ENCODE measurements at places on chromosomes 11 and 22. TPM values are rescaled to one million over a fixed set of nuclear protein-coding genes. Genes with fewer than 3 reads are reported as not detected.

DNA sequence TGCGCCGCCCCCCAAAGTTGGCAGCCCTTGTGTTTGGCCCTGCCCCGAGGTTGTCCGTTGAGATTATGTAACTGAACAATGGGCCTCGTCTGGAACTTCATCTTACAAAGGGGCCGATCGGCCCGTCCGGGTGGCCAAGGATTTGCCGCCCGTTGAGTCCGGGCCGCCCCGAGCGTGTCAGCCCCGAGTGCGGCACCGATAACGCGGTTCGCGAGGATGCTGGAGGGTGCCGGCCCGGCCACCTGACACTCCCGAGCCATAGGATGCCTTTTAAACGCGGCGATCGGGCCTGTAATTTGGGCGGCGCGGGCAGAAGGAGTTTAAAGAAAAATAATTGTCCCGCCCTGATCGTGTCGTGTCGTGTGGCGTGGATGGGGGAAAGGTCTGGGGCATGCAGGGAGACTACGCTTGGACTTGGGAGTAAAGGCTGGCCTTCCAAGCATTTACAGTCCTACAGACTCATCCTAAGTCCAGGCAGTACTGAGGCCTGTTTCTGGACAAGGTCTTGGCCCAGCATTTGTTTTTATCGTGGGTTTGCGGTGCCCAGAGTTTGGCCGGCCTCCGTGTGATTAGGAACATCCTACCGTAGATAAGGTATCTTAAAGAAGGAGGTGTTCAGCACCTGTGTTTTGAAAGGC is 1.3 kb downstream of the WEE1 start:
- peak; percentile 52 for DNase-seq

DNA sequence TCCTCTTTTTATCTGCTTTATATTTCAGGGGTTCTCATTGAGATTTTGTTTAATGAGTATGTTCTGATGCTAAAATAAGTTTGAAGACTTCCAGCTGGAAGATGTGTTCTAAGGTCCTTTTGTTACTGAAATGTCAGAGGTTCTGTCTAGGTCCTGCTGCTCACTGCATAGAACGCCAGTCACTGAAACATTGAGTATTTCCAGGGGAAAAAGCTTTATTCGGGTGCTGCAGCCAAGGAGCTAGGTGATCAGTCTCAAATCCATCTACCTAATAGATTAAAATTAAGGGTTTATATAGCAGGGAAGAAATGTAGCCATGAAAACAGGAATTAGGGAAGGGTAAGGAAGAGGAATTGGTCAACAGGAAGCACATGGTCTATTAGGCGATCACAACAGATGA is 19.7 kb downstream of the SVIP start:
- DNase-seq = no peak

DNA sequence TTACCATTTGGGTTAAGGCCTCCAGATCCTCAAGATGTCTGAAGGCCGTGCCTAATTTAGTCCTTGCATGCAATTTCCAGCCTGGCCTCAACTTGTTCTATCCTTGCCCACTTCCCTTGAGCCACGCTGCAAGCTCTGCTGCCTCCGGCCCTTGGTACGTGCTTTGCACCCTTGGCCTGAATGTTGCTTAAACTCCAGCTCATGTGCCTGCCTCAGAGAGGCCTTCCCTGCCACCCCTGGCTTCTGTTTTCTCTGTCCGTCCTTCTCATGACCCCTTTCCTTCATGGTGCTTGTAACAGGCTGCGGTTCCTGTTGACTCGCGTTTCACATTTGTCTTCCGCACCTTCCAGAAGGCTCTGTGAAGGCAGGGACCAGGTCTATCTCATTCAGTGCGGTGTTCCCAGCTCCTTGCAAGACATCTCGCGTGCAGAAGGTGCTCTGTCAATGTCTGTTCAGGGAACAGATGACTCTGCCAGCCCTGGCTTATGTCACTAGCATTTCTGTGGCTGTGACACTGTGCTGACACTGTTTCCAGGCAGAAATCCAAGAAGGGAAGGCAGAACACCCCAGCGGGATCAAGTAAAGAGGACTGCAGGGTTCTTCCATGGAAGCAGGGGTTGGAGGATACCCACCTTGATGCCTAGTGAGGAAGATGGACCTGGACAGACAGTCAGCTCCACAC is 61.8 kb downstream of the FBLN1 start:
- no peak for DNase-seq

DNA sequence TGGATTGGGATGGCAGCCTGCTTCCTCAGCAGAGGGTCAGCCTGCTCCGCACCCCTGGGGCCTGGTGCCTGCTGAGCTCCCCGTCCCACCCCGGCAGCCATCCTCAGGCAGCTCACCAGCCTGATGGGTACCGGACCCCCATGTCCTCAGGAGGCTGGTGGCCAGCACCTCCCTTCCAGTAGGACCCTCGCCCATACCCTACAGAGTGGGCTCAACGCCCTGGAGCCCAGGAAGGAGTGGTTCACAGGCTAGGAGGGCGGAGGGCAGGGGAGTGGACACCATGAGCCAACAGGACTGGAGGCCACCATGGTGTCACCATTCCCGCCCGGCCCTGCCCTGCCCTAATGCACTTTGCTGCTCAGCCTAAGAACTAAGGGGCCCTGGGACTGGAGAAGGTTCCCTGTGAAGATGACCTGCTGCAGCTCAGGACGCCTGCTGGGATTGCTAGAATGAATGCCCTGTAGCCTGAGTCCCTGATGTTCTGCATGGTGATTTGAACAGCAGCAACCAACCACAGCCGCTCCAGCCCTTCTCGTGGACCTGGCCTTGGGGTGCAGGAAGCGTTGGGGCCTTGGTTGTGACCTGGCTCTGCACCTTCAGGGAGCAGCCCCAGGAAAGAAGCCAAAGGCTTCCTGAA is 1080.8 kb downstream of the BRD1 start:
- no peak for DNase-seq

- no peak for DNase-seq
Measured at GRCh38 chr11:134589129-134589528, 177.1 kb upstream of the B3GAT1 start.

- no peak for DNase-seq
Measured at GRCh38 chr22:18075101-18075719, 2.6 kb upstream of the PEX26 start.

GRCh38 chr11:64599698-64600211 is 8.7 kb downstream of the SLC22A12 start:
- no peak for DNase-seq

DNA sequence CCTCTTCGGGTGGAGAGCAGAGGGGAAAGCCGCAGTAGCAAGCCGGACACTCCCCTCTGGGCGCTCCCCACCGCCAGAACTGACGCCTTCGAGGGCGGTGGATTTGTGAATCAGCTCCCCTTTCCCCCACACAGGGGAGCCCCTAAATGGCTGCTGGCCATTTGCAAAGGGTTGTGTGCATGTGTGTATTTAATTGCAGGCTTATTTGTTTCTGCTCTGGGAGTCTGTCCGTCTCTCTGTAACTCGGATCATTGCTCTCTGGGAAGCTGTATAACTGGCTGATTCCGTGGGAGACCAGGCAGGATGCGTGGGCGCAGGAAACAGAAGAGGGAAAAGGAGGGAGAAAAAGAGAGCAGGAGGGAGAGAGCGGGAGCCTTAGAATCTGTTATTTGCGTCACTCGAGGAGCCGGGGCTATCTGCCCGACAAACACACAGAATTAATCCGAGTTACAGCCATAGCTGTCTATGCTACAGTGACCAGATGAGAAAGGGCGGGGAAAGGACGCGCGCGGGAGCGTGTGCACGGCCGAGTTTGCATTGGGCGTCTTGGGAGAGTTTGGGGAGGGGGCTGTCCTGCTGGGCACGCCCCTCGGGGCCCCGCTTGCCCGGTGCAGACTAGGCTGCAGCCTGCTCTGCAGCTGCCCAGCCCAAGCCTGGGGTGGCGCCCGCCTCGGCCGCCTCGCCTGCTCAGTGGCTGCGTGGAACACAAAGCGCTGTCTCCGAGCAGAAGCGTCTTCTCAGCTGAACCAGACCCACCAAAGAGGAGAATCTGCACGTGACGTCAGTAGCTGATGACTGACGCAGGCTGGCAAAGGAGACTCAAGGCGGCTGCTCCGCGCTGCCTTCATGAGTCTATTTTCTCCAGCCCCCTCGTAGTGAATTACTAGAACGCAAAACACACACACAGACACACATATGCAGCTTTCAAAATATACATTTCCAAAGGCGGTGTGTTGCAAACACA is 105.3 kb upstream of the HSD17B12 start:
- DNase-seq = no peak

GRCh38 chr11:109586789-109587188 is 164.8 kb downstream of the C11orf87 start:
- DNase-seq = no peak

- no peak for DNase-seq
Measured at GRCh38 chr22:36753120-36753802, 22.7 kb downstream of the IFT27 start.

GRCh38 chr11:16843294-16843693 is 104.8 kb downstream of the C11orf58 start:
- peak; percentile 53 for DNase-seq

DNA sequence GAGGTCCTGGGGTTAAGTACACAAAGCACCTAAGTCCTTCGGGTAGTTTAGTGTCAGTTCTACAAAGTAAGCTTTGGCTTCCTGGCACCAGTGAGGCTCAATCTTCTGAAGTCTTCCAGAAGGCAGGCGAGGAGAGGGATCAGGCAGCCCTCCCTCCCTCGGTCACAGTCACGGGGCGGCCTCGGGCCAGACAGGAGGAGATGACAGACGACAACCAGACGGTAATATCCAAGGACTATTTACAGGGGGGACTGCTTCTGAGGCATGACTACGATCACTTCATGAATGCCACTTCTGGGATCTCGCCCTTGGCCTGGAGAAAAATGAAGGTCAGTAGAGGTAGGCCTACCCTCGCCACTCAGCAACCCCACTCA is 383 bp upstream of the TMEM223 start:
- no peak for DNase-seq

DNA sequence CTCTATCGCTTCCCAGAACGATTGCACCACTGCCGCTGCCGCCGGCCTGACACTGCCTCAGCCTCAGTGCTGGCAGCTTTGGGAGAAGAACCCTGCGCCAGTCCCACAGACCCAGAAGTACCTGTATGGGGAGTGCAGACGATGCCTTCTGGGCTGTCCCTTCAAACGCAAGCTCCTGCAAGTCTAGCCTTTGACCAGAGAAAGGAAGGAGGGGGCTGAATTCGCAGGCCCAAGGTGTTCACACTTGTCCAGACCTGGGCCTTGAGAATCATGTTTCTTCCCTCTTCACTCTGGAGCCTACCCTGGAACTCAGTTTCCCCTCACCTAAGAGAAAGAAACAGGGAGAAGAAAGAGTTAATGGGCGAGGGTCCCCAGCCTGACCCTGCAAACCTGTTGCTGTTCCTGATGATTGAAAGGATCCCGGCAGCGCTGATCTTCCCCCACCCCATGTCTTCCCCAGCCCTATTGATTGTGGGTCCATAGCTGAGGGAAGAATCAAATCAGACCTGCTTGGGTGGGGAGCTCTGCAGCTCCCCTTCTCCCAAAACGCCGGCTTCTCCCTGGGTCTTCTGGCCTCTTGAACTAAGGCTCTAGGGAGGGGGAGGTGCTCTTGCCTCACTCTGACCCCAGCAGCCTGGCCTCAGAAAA is 786 bp upstream of the MCAM start:
- DNase-seq = no peak

- no peak for DNase-seq
Measured at GRCh38 chr22:42655693-42656092, 6.5 kb upstream of the CYB5R3 start.

DNA sequence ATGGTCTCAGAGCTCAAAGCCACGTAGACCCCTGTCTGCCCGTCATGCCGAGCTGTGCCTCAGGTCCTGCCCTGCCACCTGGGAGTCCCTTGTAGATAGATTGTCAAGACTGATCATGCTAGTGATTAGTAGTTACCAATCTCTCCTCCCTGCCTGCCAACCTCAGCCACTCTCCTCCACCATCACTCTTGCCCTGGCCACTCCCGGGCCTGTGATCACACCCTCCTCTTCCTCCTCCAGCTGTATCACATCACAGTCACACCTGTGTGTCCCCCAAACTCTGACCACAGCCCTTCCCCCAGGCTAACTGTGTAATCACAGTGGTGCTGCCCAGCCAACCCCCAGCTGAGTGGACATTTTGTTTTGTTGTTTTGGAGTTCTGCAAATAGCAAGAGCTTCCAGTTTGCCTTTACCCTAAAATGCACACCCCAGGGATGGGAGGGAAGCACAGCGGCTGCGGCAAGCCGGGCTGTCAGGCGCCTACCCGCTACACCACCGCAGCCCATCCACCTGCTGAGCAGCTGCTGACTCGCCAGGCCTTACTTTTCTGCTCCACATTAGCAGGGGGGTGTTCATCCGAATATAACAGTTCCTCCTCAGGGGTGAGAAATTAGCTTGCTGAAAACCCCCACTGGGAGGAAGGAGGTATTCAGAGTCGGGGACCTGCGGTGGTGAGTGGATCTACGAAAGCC is 45.8 kb downstream of the LRFN4 start:
- DNase-seq = no peak

- no peak for DNase-seq
Measured at GRCh38 chr11:92251980-92252379, 27.4 kb downstream of the FAT3 start.

DNA sequence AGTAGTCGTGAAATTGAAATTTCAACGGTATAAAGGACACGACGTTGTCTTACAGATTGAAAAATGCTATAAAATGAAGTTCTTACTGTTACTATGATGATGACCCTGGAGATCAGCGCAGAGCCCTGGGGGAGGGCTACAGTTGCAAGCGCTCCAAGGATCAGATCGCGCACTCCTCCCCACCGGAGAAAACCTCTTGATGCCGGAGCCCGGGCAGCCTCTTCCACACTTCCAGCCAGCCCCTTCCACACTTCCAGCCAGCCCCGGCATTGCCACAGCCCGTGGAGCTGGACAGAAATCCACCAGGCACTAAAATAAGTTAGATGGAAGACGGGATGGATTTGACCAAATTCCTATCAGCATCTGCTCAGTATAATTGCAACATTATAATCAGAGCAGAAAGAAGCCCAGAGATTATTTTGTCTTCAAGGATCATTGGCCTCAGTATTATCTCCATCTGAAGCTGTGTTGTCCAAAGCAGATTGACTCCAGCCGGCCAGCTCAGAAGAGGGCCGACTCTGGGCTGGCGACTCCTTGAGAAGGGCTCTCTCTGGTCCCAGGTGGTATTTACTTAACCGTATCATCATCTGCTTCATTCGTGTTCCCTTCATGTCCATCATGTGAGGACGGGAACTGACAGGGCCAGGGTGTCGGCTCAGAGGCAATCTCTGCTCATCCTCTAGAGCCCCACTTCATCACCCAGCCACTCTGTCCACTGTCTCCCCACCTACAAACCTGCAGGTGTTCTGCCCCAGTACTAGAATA is 777 bp upstream of the MICAL3 start:
- DNase-seq = no peak

DNA sequence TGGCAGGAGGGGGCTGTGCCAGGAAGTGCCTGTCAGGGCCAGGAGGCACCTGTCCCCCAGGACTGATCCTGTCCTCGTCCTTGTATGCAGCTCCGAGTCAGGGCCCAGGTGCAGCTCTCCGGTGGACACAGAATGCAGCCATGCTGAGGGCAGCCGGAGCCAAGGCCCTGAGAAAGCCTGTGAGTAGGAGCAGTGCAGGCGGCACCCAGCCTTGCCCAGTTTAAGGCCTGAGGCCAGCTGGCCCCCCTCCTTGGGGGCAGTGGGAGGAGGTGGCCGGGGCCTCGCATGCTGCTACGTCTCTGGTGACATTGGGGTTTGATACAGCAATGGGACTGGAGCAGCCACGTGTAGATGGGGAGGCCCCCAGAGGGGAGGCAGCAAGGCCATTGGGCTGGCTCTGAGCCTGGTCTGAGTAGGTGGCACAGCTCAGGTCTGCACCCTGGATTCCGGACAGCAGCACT is 34.9 kb downstream of the SBF1 start:
- DNase-seq = no peak

- DNase-seq = peak; percentile 67
Measured at GRCh38 chr11:17978553-17979287, 34.1 kb downstream of the SERGEF start.

GRCh38 chr11:93396316-93396715 is 65.8 kb downstream of the DEUP1 start:
- DNase-seq = no peak

The FOSL1 gene
- 0.99 TPM for total RNA-seq

The KCNJ1 gene
- under 0.01 TPM for total RNA-seq

The TMEM25 gene
- total RNA-seq = 23.4 TPM
